NCI-H187 (cell line): ENCODE measurements at places on chromosomes 5 and 9.

GRCh38 chr5:157719245-157719644 is 12.0 kb upstream of the THG1L start:
- no peak for DNase-seq

DNA sequence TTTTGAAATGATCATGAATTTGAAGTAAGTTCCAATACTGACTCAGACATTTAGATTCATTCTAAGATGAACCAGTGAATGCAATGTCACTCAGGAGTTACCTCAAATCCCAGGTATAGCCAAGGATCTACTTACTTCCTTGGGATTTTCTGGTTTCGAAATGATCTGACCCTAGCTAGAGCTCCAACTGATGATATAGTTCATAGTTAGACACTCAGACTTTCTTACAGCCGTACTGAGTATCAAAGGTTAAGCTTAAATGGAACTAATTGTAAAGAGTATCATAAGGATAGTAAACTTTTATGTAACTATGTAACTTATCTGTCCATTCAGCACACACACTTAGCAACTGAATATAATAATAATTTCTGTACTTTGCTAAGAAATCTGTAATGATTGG is 84.0 kb upstream of the FSD1L start:
- DNase-seq, result no peak

- no peak for DNase-seq
Measured at GRCh38 chr5:1800472-1801221, 560 bp upstream of the NDUFS6 start.

- DNase-seq, result no peak
Measured at GRCh38 chr5:179816796-179817469, 3.8 kb upstream of the SQSTM1 start.

GRCh38 chr9:127370147-127370579 is 26.8 kb upstream of the SLC2A8 start:
- DNase-seq, result no peak
